Activated gamma-delta T cell treated with Interleukin-2 at 50 U/mL for 16 hours (primary cell): ENCODE measurements at places on chromosomes 2 and 18.

- DNase-seq, result no peak
Observed at GRCh38 chr2:40028792-40029488, 249.9 kb upstream of the THUMPD2 start.

- DNase-seq, result no peak
Observed at GRCh38 chr2:27422958-27423357, 5.5 kb upstream of the NRBP1 start.

GRCh38 chr2:198314559-198315153 lies 510.3 kb downstream of the PLCL1 start:
- no peak for DNase-seq

DNA sequence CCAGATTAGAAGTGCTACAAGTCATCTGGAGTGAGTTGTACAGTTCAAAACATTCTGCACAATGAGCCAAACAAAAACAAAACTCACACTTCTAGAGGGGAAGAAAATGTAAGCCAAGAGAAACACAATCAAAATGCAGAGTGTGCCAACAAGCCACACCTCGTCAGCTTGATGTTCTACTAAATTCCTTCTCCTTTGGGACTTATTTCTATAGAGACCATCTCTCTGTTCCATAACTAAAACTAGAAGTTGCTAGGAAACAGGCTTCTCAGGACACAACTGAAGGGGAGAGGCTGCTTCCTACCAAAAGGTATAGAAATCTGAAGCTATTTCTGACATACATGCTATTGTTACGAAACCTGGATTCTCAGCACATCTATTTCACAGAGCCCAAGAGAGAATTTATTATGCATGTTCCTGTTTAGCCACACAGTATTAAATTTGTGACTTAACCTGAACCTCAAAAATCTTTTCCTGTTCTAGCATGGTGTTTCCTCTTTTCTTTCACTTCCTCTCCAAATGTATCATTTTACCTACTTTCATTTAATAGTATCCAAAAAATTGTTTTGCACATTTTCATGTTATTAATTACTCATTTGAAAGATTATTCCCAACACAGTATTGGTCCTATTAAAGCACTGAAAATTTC lies 211.4 kb upstream of the CCDC150 start:
- no peak for DNase-seq

GRCh38 chr2:33365264-33365970 lies 111.0 kb upstream of the RASGRP3 start:
- no peak for DNase-seq

DNA sequence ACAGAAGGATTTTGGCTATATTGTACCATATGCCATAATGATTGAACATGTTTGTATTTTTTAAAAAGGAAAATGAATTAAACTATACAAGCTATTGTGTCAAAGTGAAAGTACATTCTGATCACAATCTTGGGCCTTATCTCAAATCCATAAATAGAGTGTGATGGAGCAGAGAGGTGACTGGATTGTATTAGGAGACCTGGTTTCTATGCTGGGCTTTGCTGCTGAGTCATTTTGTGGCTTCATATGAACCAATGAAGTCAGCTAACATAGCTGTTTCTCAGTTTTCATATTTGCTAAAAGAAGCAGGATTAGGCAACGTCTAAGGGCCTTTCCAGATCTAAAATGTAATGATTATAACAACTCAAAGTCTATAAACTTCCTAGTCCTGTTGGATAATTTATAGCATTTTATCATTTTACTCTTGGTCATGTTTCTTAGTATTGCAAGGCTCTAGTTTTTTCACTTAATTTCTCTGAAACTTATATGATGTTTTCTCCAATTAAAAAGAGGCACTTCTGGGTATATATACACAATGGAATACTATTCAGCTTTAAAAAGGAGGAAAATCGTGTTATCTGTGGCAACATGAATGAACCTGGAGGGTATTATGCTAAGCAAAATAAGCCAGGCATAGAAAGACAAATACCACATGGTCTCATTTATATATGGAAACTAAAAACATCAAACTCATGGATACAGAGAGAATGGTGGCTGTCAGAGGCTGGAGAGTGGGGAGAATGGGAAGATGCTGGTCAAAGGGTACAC lies 112.3 kb downstream of the MEP1B start:
- DNase-seq, result no peak

- DNase-seq, result no peak
Observed at GRCh38 chr2:65067806-65068553, 11.8 kb downstream of the CEP68 start.

GRCh38 chr2:190477661-190478454 lies 56.7 kb downstream of the NEMP2 start:
- no peak for DNase-seq

- DNase-seq, result no peak
Observed at GRCh38 chr2:162342841-162343240, 1.1 kb upstream of the GCA start.

GRCh38 chr2:100320547-100321178 lies 1.6 kb downstream of the LONRF2 start:
- no peak for DNase-seq

DNA sequence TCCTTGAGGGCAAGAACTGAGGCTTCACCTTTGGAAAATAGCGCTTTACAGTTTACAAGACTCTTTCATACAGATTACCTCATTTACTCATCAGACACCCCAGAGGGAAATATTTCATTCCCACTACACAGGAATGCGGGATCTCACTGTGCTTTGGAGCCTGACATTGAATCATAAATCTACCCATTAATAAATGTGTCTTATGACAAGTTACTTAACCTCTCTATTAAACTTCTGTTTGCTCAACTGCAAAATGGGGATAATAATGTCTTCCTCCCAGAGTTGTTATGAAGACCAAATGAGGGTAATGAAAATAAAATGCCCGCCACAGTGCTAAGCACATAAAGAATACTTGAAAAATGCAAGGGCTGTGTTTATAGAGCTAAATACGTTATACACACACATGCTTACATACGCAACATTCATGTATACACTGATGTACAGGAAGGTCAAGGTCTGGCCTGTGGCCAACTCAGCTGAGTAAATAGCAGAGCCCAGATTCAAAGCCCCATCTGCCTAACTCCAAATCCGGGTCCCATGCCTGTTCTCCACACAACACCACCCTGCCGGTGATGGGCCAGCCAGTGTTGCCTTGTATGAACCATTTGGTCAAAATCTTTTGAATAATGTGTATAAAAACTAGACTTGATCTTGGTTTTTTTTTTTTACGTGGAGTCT lies 77.8 kb upstream of the STPG4 start:
- DNase-seq, result no peak

GRCh38 chr2:2960441-2961133 lies 417.0 kb downstream of the EIPR1 start:
- no peak for DNase-seq

DNA sequence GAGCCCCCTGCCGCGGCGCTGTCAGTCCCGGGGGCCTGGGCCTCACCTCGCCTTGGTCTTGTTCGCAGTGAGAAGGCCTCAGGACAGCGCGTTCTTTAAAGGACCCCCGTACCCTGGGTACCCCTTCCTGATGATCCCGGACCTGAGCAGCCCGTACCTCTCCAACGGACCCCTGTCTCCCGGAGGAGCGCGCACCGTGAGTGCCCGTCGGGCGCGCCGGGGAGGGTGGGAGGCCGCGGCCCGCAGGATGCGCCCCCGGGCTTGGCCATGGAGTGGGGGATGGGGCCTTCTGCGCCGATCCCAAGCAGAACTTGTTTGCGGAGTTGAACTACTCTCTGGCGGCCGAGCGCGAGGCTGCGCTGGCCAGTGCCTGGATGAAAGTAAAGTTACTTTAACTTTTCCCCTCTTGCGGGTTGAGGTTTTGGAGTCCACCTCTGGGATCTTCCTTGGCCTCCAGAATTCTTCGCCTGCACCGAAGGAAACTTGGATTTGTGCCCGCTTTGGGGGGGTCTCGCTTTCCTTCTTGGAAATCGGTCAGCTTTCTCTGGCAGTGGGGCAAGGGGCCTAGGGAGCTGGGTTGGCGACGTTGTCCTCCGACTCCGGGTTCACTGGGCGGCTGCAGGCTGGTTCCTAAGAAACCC lies 1.2 kb downstream of the TCF7L1 start:
- no peak for DNase-seq

DNA sequence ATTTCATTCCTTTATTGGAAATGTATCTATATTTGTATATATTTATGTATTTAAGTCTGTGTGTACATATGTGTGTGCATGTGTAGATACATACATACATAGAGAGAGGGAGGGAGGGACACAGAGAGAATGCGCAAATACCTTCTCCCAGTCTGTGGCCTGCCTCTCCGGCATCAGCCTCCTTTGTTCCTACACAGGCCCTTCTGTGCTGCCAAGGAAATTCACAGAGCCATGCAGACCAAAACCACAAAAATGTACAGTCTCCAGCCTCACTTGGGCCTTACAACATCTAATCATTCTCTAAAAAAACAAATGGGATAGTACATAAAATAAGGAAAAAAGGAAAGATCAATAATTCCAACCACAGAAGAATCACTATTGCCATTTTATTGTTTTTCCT lies 8.8 kb upstream of the CRACDL start:
- DNase-seq, result no peak

- no peak for DNase-seq
Observed at GRCh38 chr2:47226923-47227220, 71.8 kb upstream of the STPG4 start.

GRCh38 chr2:53536583-53537361 lies 230.8 kb upstream of the CHAC2 start:
- DNase-seq, result no peak

GRCh38 chr18:54433368-54433767 lies 75.7 kb downstream of the C18orf54 start:
- DNase-seq, result no peak

DNA sequence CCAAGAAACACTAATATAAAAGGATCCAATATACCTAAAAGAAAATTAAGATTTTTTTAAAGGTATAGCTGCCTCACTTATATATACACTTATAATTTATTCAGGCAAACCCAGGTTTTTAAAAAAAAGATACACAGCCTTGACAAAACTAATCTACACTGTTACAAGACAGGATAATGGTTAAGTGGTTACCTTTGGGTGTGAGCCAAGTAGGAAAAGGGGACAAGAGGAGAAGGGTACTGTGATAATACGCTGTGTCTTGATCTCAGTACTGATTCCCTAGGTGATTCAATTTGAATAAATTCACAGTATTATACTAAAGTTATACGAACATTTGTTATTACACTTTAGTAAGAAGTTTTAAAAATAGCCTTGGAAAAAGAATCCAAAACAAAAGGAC lies 30.6 kb downstream of the KLHL41 start:
- DNase-seq, result no peak

DNA sequence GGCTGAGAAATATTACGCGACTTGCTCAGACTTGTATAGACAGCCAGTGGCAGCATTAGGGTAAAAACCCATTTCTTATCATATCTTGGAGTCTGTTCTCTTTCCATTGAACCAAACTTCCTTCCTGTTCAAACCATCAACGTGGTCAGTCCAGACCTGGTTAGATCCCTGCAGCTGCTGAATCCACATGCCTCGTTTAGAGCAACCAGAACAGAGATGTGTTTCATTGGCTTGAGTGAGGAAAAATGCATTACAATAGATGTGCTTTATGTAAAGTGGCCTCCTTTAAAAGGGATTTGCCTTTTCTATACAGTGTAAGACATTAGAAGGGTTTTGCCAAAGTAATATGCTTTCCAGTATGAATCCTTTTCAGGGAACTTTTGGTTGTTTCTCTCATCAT lies 232.4 kb downstream of the MEIS1 start:
- no peak for DNase-seq

- no peak for DNase-seq
Observed at GRCh38 chr2:62435720-62436119, 70.3 kb downstream of the TMEM17 start.

GRCh38 chr2:182208421-182208820 lies 218.4 kb downstream of the PDE1A start:
- DNase-seq, result no peak

DNA sequence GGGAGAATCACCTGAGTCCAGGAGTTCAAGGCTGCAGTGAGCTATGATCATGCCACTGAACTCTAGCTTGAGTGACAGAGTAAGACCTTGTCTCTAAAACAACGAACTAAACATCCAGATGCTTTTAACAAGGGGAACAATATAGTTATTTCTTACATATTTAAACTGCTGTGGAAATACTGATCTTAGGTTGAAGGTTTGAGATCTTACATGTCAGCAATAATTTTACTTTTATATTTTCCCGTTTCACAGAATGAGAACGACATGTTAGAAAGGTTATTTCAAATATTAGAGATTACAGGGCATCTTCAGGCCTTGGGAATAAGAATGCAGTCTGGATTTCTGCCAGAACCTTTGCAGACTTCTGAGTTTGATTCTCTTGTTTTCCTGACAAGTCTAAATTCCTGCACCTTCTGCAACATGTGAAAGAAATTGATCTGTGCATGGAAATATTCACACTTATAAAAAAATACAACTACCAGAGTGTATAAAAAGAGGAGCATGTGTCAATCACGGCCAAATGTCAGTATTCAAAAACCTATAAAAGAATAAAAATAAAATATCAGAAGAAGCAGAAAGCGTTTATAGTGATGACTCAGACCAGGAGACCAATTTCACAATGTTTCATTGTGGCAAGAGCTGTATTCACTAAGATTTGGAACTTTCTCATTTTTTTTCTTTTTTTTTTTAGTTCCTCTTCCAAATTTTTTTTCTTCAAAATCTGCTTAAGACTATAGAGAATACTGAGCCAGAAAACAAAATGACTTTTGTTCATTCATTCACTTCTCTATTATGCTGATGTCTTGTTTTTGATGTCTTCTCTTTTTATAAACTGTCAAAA lies 29.6 kb downstream of the COLEC12 start:
- DNase-seq, result no peak

- DNase-seq, result no peak
Observed at GRCh38 chr2:238513346-238513745, 86.6 kb downstream of the ASB1 start.

- DNase-seq, result no peak
Observed at GRCh38 chr18:8448130-8448529, 161.1 kb upstream of the RAB12 start.

GRCh38 chr2:99403084-99403483 lies 65.9 kb downstream of the EIF5B start:
- no peak for DNase-seq

DNA sequence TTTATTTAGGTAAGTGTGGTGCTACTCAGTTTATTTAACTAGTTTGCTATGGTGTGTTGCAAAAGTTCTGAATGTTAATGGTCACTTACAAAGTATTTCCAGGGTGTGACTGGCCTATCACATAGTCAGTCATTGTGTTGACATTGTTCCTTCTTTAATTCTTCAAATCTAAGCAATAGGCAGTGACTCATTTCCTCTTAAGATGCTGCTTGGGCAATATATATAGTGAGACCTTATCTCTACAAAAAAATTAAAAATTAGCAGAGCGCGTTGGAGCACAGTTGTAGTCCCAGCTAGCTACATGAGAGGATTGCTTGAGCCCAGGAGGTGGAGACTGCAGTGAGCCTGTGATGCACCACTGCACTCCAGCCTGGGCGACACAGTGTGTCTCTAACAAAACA lies 5.8 kb upstream of the CCDC88A start:
- DNase-seq, result no peak

DNA sequence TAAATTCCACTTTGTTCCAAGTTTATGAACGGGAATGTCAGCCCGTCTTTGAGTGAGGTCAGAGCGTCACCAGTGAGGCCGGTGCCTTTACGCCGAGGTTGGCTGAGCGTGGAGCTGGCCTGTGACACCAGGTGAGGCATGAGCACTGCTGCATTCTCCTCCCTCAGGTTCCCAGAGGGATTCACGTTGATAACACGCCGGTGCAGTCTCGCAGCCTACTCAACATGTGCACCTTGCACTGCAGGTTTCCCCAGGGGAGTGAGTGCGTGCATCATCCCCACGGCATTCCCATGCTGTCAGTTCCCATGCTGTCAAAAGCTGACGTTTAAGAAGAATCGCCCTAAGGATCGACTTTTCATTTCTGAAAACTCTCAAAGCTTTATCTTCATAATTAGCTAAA lies 213.3 kb downstream of the LDLRAD4 start:
- DNase-seq, result no peak

GRCh38 chr2:206387808-206388207 lies 55.5 kb upstream of the ADAM23 start:
- no peak for DNase-seq
